ENCODE measurements at places on chromosomes 4 and X.

GRCh38 chrX:132088864-132089263, 39.0 kb downstream of the FRMD7 start:
- no peak for DNase-seq

GRCh38 chr4:168741281-168742173, 244.7 kb downstream of the PALLD start:
- DNase-seq: no peak

DNA sequence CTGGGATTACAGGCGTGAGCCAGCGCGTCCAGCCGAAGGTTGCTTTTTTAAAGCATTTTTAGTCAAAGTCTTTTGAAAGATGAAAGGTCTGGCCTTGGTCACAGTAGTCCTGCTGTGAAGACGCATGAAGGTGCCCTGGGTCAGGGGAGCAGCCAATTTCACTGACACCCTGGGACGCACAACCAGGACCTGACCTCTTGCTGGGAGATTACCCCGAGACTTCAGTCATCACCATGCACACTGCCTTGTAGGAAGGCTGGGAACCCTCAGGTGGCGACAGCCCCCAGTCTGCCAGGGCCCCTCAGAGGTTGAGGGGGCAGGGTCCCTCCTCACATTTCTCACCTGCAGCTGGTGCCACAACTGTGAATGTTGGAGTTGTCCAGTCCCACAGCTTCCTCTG, 53.2 kb downstream of the CPLX1 start:
- no peak for DNase-seq

- DNase-seq: no peak
Measured at GRCh38 chrX:99750721-99751120, 659.4 kb downstream of the PCDH19 start.

GRCh38 chr4:6076391-6076790, 58.2 kb upstream of the C4orf50 start:
- no peak for DNase-seq

All from GM13976 (cell line).